ENCODE measurements at places on chromosomes 5 and 9.

- no peak for DNase-seq
These were observed 330.6 kb downstream of the NSG2 start for GRCh38 chr5:174376056-174376455.

DNA sequence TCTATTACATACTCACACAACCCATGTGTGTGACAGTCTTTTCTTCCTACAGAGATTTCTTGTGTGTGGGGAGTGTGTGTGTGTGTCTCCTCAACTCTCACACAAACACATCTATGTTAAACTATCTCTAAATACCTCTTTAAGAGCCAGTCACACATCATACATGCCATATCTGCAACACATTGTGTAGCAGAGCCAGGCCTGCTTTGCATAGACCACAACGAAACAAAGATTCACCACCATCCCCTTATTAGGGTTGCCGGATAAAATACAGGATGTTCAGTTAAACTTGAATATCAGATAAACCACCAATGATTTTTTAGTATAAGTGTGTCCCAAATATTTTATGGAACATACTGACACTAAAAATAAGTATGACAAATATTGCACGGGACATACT, 2.3 kb downstream of the FAM170A start:
- no peak for DNase-seq

- DNase-seq = no peak
These were observed 66.4 kb upstream of the TMC1 start for GRCh38 chr9:72454871-72455491.

- DNase-seq = no peak
These were observed 515 bp downstream of the LCP2 start for GRCh38 chr5:170296935-170297588.

DNA sequence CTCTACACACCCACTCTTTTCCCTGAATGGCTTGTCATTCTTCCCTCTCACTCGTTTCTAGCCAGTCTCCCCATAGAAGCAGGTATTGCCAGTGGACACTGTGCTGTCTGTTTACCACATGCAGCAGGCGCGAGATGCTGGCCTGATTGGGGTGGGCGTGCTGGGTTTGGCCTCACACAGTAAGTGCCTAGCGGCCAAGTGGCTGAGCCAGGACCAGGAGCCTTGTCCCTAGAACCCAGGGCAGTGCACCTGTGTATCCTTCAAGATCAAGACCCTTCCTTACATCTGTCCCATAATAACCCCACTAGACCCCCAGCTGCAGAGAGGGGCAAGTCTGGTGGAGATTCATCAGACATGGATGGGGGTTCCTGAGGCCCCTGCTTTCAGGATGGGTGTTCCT, 112.8 kb upstream of the IRX4 start:
- no peak for DNase-seq

DNA sequence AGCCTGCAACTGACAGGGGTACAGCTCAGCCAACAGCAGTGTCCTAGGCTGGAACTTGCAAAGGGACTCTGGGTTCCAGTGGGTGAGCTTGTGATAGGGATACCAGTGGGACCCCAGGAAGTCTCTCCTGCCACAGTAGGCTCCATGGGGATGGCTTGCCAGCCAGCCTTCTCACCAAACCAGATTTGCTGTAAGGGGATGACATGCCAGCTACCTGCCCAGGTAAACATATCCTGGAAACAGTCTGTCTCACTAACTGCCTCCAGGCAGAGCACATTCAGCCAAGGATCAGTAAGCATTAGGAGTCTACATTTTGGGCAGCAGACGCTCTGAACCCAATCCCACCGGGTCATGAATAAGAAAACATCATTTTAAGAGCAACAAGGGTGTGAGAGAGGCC, 49.9 kb downstream of the SIL1 start:
- DNase-seq = no peak

GRCh38 chr5:172498431-172499129, 44.3 kb upstream of the SH3PXD2B start:
- no peak for DNase-seq

DNA sequence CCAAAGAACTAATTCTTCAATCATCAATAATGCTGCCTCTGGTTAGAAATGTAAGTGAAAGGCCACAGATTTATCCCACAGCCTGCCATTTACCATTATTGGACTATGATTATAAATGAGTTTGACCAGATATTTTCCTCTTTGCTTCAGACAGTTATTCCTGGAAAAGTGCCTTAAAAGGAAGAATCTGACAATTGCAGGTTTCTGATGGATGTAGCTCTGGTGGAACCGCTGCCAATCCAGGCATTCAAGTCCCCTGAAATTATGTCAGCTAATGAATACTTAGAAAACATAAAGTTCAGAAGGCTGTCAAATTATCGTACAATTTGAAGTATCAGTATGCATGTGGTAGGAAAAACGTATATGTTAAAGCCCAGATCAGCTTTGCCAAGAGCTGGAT, 78.2 kb upstream of the NR4A3 start:
- DNase-seq = no peak

DNA sequence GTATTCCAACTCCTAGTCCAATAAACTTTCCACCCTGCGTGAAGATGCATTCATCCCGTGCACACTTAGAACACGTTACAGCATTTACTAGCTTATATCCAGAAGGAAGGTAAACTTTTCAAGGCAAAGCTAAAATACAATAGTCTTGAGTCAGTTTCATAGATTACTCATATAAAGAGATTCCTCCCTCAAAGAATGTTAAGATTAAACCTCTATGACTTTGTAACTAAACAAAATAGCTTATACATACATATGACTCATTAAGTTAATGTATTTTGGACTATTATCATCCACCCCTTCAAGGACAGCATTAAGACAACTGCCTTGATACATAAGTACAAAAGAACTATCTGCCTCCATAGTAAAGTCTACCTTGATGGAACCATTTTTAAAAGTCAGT, 36.1 kb downstream of the TLE1 start:
- no peak for DNase-seq

GRCh38 chr9:94157050-94157801, 73.0 kb downstream of the PTPDC1 start:
- DNase-seq = no peak

DNA sequence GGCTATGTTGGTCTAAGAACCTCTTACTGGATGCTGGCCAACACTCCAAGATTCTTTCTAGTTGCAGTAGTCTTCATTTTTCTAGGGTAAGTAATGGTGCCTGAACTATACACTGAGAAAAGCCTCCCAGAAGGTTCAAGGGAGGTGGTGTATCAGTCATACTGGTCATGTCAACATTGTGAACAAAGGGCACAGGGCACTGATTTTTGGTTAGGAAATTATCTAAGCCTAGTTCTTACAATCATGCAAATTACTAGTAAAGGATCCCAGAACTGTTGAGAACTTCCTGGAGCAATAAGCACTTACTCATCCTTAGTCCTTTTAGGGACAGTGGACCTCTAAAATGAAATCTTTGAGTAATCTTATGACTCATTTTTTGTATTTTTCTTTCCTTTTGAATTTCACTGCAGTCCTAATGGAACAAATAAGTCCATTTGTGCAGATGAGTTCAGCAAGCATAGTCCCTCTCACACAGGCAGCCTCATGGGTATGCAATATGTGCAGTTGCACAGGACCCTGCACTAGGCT, 21.1 kb upstream of the CDC42SE2 start:
- DNase-seq = no peak

- no peak for DNase-seq
These were observed 8.4 kb downstream of the GFI1B start for GRCh38 chr9:132986640-132987620.

DNA sequence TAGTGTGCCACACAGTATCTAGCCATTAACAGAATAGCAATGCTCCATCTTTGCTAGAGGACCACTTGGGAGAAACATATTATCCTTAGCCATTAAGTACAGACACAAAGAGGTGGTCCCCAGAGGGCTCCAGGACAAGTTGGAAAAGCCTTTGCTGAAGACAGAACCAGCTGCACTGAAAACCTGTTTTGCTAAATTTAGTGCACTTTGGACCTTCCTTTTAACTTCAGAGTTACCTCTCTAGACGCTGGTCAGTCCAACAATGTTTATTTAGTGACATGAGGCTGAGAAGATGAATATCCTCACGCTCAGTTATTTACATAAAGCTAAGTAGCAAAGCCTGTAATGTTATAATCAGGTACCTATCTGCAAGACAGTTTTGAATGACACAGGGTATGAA, 265.0 kb upstream of the ZNF608 start:
- no peak for DNase-seq

DNA sequence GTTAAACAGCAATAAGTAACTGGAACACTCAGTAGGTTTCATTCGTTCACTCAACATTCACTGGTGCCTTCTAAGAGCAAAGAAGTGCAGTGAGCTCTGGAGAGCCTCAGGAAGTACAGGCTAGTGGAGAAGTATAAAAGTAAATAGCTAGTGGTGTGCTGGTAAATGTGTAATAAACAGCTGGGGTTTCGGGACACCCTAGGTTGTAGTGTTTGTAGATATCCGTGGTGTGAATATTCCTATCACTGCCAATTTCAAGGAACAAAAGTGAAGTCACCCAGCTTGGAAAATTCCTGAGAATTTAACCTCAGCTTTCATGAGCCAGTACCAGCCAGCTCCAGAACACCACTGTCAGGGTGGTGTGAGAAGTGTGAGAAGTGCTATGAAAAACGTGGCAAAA, 75.9 kb downstream of the GABBR2 start:
- DNase-seq = no peak

DNA sequence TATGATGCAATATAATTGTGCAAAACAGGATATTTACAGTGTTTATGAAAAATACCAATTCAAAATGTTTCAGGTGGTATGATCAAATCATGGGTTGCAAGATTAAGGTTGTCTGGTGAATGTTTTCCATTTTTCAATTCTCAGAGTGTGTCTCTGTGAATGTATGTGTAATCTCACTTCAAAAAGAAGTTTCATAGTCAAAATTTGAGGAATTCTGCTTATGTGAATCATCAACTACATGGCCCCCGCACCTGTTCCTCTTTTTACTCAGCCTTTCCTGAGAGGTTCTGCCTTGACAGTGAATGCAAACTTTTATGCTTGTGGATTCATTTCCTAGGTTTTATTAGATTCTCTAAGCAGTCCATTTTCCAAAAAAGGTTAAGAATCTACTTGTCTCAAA, 32.1 kb downstream of the KCTD16 start:
- DNase-seq = no peak

GRCh38 chr5:98780390-98780789, 6.9 kb downstream of the RGMB start:
- DNase-seq = no peak

GRCh38 chr9:28774433-28775235, 1201.4 kb upstream of the C9orf72 start:
- DNase-seq = no peak

DNA sequence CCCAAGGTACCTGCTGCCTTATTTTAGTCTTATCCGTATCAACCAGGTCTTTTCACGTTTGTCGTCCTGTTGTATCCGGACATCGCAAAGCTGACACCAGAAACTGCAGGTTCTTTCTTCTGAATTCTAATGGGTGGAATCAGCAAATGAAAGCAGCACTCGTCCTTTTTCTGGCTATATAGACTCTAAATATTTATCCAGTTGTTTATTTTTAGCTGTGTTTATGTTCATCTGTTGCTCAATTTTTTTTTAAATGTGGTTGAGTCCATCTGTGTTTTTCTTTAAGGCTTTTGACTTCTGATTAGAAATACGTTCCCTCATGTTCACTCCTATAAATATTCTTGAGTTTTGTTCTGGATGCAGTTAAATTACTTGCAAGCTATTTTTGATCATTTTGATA, 831.7 kb downstream of the MTRR start:
- no peak for DNase-seq

- DNase-seq = no peak
These were observed 5.6 kb upstream of the STARD4 start for GRCh38 chr5:111517853-111518501.

DNA sequence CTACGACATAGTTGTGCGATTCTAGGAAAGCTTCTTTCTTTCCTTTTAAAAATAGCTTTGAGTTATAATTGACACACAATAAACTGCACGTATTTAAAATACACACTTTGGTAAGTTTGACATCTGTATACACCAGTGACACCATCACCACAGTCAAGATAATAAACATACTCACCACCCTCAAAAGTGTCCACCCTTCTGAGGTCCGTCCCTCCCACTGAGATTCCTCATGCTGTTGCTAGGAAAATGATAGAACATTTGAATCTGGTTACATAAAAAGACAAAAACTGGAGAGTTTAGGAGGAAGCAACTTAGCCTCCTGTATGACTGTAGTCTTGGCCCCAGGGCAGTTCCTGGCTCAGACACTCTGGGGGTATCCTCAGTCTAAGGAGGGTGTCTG, 17.2 kb downstream of the S100Z start:
- no peak for DNase-seq

DNA sequence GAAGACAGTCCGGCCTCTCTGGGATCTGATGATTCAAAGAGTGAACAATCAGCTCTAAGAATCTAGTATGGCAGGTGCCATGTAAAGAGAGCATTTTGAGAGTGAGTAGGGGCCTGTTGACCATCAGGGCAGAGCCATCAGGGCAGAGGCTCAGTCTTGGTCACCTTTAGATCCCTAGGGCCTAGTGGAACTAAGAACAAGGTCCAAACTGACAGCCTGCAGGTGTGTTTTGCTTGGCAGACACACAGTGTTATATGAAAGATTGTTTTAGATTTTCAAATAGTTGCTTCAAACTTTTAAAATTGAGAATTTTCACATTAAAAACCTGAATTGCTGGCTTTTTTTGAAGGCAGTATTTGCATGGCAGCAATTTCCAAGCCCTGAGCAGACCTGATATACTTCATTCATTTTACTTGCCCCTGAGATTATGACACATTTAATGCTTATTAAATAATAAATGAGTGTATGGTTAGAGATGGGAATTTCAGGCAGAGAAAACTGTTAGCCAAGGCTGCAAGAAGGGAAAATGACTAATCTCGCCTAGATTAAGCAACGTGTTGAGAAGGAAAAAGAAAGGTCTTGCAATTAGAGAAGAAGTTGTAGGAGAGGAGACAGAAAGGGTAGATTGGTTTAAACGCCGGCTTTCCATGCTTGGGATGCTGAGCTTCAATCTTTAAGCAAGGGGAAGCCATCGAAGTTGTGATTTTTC, 279.6 kb downstream of the ARRDC3 start:
- DNase-seq = no peak

DNA sequence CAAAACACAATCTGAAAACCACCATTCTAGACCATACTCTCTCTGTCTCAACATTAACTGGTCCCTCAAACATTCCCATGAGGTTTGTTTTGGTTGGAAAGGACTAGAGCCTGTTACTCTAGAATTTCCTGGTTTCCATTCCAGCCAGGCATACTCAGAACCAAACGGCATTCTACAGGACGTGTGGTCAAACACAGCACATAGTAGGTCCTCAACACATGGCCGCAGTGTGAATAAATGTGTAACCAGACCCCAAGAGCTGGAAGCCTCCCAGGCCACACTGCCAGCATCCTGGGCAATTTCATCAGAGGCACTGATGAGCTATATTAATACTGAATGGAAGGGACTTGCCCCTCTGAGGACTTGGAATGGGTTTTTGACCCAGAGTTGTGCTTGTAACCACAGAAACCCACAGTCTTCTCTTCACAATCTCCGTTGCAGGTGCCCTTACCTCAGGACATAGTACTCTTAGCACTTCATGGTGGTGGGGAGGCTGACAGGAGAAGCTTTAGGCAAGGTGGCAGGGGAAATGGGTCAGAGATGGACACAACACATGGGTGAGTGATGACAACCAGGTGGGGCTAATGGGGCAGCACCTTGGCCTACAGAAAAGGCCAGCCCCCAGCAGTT, 66.0 kb downstream of the ZNF366 start:
- no peak for DNase-seq

GRCh38 chr5:141779503-141779973, 97.5 kb upstream of the ARAP3 start:
- DNase-seq = no peak

- no peak for DNase-seq
These were observed 23.9 kb upstream of the FANCC start for GRCh38 chr9:95341293-95341962.
